H9 (cell line): ENCODE measurements at places on chromosomes 5 and 9. TPM values are rescaled to one million over a fixed set of nuclear protein-coding genes. Genes with fewer than 3 reads are reported as not detected.

DNA sequence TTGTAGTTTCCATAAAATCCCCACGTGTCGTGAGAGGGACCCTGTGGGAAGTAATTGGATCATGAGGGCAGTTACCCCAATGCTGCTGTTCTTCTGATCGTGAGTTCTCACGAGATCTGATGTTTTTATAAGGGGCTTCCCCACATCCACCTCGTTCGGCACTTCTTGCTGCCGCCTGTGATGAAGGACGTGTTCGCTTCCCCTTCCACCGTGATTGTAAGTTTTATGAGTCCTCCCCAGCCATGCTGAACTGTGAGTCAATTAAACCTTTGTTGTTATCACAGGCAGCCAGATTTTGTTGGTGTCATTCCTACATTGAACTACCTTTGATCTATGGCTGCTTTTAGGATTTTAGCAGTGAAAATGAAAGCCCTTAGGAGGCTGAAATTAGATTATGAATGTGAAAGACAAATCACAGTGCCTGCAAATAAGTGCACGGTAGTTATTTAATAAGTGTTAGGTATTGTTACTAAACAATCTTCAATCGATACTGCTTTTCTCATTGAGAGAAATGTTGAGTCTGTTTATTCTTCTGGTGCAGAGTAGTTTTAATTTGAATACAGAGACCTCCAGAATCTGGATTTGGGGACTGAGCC lies 68.0 kb upstream of the C6 start:
- H3K27me3 ChIP-seq: no peaks in the 10 kb centered on the region
- no peak for DNase-seq

GRCh38 chr5:79743846-79744605 lies 54.4 kb downstream of the CMYA5 start:
- H3K36me3 ChIP-seq: no peaks in the 10 kb centered on the region
- H3K27ac ChIP-seq: no peak overlapping the region
- H3K27me3 ChIP-seq: no peaks in the 10 kb centered on the region
- DNase-seq: no peak
- peaks cover 2% of the 10 kb centered on the region; the same call in 1 of the 2 replicates for H3K4me1 ChIP-seq
- H3K4me3 ChIP-seq: no peak overlapping the region

GRCh38 chr5:157331807-157332206 lies 65.9 kb downstream of the CYFIP2 start:
- H3K4me3 ChIP-seq: no peak overlapping the region
- H3K4me1 ChIP-seq: no peaks in the 10 kb centered on the region
- no peaks in the 10 kb centered on the region for H3K27me3 ChIP-seq
- DNase-seq: no peak
- H3K36me3 ChIP-seq: peaks cover 41% of the 10 kb centered on the region

GRCh38 chr5:140996060-140996459 lies 29.8 kb downstream of the PCDHAC2 start:
- no peaks in the 10 kb centered on the region for H3K27me3 ChIP-seq
- H3K4me1 ChIP-seq: peaks cover 3% of the 10 kb centered on the region; the same call in 1 of the 2 replicates
- H3K27ac ChIP-seq: no peak overlapping the region
- DNase-seq: no peak
- no peak overlapping the region for H3K4me3 ChIP-seq
- no peaks in the 10 kb centered on the region for H3K36me3 ChIP-seq

DNA sequence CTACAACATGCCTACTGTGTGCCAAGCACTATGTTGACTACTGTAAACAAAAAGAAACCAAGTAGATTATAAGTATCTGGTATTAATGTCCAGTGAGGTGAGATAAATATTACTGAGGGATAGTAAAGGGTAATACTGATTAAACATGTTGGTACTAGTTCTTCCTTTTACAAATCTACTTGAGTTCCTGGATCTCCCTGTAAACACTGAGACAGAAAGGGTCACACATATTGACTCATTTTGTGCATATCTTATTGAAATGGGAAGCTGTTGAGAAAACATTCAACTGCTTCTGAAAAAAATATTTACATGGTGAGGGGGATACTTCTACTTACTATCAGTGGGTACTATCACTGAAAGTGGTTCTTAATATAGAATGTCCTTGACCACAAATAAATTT lies 24.3 kb downstream of the EFNA5 start:
- no peaks in the 10 kb centered on the region for H3K4me1 ChIP-seq
- H3K36me3 ChIP-seq: no peaks in the 10 kb centered on the region
- H3K27me3 ChIP-seq: no peaks in the 10 kb centered on the region
- no peak overlapping the region for H3K27ac ChIP-seq
- DNase-seq: no peak

DNA sequence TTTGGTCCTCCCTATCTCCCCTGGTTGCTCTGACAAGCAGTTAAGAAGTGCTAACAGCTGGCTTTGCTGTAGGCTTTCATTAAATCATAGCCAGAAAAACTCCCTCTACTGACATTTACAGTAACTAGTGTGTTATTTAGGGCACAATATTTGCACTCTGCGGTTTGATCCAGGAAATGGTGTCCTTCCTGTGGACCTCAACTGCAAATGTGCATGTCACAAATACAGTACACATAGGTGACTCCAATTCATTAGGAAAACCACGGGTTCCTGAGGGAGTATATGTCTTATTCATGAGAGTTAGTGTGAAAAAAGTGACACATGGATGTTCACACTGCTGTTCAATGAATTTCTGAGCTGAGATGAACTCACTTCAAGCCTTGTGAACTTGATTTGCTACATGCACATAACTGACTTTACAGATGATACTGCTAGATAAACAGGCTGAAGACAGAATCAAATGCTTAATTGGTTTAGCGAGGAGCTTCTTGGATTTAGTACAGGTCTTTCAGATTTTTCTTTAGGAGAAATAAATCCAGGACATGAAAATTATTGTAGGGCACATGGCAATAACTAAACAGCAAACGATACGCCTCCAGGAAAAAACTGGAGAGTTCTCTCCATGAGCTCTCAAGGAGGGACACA lies 281.5 kb downstream of the EFNA5 start:
- H3K4me1 ChIP-seq: peaks cover 2% of the 10 kb centered on the region; the same call in 1 of the 2 replicates
- H3K4me3 ChIP-seq: no peak overlapping the region
- no peak overlapping the region for H3K27ac ChIP-seq
- no peak for DNase-seq
- no peaks in the 10 kb centered on the region for H3K27me3 ChIP-seq

NUTM2G gene
- total RNA-seq: 0.48 and 0.57 TPM in 2 replicates
